ENCODE measurements at places on chromosomes 5 and 9.
A peak's percentile ranks its signal among the peaks of the same experiment; 100 is the strongest.

DNA sequence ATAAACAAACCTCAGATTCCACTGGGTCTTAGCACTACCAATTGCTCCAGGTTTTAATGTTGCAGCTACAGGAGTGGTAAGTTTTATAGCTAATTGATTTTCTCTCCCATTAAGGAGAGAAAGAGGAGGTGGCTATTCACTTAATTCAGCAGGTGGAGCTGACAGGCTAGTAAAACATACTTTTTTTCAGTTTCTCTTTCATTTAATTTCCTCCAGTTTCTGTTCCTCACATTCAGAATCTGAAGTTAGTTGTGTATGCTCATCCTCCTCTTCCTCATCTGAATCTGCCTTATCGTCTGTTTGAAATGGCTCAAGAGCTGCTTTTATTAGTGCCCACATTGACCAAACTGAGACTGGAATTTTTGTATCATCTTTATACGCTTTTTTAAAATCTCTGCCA lies 98.0 kb downstream of the PLPPR1 start:
- DNase-seq, result no peak

DNA sequence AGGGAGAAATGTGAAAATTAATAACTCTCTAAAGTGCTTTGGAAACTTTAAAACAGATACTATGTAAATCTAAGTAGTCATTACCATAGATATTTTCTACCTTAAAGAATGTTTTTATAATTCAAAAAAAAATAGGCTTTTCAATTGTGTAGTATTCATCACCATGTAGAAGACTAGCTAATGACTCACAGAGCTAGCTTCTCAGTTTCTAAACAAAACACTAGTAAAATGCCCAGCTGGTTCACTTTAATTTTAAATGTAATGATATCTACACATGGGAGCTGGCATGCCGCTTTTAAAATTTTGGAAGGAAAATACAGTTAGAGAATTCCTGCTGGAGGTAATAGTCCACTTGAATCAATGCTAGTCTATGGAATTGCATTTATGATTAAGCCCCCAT lies 509.8 kb downstream of the CSNK1G3 start:
- no peak for DNase-seq

DNA sequence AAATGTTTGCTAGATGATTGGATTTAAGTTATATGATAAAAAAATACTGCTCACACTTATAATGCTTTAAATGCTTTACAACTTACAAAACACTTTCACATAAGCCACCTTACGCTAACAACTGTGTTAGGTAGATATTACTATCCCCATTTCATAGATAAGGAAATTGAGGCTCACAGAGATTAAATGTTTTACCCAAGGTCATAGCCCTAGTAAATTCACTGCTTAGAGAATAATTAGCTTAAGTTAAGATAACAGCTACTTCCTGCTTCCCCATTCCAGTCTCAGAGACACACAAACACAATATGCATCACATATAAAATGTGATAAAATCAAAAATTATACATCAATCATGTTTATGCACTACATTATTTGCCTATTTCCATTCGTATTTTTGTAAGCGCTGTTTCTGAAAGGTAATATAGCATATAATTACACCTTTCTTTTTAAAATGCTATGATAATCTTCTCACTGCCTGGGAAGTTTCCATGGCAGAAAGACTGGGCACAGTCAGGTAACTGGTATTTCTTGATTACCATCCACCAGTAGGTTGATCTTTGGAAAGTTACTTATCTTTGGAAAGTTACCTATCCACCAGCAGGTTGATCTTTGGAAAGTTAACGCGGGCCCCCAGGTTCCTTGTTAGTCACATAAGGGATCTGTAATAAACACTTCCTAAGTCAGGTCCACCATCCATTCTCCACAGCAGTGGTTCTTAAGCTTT lies 101.1 kb downstream of the NFIB start:
- no peak for DNase-seq

- no peak for DNase-seq
These were observed 38.2 kb downstream of the SLC9A3 start for GRCh38 chr5:485946-486491.

DNA sequence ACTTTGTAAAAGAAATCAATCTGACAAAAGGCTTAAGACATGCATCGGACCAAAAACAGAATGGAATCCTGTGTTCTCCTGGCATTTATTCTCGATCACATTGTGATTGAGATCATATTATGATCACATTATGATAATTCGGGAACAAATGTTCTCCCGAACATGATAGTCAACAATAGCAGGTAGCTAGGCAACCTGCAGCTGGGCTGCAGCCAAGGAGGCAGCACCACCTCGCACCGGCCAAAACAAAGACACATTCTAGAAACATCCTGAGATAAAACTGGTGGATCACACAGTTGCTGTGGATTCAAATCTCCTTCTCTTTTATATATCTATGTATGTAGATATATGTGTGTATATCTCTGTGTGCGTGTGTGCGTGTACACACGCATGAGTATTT lies 480.6 kb upstream of the CYLC2 start:
- DNase-seq, result no peak

DNA sequence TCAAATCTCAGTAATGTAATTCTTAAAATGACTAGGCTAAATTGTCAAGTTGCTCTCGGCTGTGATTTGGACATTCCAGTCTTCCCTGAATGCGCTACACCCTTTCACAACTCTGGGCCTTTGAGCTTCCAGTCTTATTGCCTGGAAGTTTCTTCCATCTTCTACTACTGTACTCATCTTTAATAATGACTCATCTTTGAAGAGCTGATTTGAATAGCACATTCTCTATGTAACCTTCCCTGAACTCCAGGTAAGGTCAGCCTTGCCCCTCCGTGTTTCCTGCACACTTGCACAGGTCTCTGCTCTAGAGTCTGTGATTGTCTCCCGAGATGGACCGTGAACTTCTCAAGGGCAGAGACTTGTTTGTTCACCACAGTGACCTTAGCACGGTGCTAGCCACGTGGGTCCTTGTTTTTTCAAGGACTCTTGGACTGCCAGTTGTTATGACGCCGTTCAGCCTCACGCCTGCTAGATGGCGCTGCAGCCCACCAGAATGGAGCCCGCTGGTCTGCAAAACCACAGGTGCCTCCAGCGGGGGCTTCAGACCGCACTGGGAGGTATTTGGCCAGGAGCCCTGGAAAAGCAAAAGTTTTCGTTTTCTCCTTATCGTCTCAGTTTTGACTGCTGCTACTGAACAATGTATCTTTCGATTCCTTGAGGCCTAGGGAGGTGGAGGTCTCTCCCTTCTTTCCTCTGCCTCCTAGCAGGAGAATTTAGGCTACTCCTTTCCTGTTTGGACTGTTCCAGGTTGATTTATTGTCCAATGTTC lies 44.4 kb downstream of the SEC61B start:
- peak; percentile 17 for DNase-seq

DNA sequence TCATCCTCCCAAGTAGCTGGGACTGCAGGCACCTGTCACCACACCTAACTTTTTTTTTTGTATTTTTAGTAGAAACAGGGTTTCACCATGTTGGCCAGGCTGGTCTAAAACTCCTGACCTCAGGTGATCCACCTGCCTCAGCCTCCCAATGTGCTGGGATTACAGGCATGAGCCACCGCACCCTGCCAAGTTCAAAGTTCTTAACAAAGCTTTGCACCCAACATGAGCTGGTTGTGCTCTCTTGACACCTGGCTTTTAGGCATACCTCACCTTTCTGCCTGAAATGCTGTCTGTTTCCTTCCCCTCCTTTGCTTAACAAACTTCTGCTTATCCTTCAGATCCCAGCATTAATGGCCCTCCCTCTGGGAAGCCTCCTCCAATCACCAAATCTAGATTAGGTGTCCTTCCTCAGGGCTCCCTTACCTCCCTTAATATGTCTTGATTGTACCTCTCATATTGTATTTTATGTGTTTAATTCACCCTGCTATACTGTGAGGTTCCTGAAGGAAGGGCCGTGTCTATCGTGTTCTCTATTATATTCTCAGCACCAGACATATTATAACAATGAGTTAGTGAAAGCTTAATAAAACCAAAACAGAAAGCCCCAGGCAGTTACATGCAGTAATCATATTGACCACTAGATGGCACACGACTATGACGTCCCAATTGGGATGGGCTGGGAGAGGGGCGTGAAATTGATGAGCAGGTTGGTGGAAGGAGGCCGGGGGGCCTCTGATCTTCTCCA lies 62.9 kb upstream of the PPARGC1B start:
- DNase-seq, result no peak

- DNase-seq, result no peak
These were observed 190.8 kb downstream of the MED10 start for GRCh38 chr5:6187501-6187900.

GRCh38 chr5:153676406-153676805 lies 185.9 kb downstream of the GRIA1 start:
- no peak for DNase-seq

DNA sequence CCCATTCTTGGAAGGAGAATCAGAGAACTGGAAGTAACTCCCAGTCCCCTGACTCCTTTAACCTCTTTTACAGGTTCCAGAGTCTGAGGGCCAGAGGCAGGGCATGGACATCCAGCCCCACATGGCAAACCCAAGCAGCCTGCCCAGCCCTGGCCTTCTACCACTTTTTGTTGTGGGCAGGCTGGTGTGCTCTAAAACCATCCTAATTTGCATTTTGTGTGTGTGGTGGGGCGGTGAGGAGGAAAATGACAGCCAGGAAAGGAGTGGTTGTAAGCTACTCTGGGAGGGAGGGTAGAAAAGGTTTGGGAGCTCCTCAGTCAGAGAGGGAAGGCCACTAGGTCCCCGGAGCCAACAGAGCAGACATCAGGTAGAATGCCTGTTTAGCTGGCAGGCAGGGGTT lies 90.6 kb downstream of the PSD2 start:
- DNase-seq, result no peak

DNA sequence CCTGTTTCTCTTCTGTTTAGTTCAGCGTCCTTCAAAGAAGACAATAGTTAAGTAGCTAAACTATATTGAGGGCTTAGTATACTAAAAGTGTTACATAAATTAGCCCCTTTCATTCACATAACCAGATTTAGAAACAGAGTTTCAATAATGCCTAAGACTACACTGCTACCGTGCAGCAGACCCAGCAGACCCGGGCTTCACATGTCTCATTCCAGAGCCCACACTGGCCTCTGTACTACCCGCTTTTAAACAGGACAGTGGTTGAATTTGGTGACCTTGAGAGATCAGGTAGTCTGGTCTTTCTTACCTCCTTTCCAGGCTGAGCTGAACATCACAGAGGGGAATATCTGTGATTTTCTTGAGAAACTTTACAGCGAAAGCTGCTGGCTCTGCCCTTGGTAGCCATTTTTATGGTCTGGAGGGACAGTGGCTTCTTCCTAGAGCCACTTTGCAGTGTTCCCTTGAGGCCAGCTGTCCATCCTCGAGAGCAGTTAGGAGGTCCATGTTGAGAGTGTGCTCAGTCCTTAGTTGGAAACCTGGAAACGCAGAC lies 56.5 kb downstream of the SLC22A5 start:
- DNase-seq, result no peak

DNA sequence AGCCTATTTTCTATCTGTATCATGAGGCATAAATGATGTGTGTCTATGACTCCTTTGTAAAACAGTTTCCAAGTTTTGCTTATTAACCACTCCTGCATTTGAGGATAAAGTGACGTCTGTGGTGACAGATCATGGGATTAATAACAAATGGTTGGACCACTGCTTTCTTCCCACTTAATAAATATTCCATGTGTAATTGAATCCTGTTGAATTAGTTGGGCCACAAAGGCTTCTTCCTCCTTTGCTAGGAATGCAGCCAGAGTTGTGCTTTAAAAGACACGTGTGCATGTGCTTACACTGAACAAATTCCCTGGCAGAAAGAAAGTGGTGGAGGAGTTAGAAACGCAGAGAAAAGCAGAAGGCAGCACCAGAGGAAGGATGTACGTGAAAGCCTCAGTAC lies 150.2 kb downstream of the ACTBL2 start:
- DNase-seq, result no peak

- DNase-seq, result no peak
These were observed 197.1 kb downstream of the TTLL11 start for GRCh38 chr9:121895818-121896544.

- DNase-seq, result no peak
These were observed 22.0 kb upstream of the TGFBI start for GRCh38 chr5:136006761-136007251.

DNA sequence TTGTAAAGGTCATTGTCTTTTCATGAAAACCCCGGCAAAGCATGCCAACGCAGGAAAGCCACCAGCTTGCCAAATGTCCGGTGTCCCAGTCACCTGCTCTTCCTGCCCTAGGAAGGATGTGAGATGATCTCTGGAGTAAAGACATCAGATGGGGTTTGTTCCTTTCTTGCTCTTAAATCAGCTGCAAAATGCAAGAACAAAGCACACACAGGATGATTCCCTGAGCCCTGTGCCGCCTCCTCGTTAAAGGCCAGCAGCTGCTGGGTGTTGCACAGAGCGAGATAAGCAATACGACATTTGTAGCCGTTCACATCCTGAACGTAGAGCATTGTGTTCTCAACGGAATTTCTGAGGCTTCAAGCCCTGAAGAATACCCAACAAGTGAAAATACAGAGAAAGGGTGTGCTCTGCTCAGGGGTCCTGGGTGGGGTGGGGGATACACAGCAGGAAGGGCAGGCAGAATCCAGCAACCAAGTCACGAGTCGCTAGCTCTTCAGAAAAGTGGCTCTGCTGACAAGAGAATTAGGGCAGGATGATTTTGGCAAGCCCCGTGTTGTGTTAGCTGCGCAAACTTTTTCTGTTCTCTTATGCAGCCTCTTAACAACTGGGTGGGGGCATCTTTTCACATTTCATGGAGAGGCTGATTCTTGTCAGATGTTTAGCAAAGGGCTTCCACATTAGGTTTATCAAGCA lies 229.2 kb upstream of the MAP3K1 start:
- DNase-seq, result no peak

- DNase-seq, result peak; percentile 58
These were observed 704 bp downstream of the SUSD1 start for GRCh38 chr9:112174222-112174964.

GRCh38 chr9:129968690-129969485 lies 74.1 kb downstream of the FNBP1 start:
- DNase-seq, result no peak

GRCh38 chr5:171416160-171417049 lies 3.0 kb upstream of the FGF18 start:
- DNase-seq, result no peak

GRCh38 chr5:18630458-18631045 lies 996.3 kb downstream of the TAF11L14 start:
- DNase-seq, result no peak

GRCh38 chr9:137873408-137873807 lies 4.2 kb upstream of the CACNA1B start:
- DNase-seq, result no peak

DNA sequence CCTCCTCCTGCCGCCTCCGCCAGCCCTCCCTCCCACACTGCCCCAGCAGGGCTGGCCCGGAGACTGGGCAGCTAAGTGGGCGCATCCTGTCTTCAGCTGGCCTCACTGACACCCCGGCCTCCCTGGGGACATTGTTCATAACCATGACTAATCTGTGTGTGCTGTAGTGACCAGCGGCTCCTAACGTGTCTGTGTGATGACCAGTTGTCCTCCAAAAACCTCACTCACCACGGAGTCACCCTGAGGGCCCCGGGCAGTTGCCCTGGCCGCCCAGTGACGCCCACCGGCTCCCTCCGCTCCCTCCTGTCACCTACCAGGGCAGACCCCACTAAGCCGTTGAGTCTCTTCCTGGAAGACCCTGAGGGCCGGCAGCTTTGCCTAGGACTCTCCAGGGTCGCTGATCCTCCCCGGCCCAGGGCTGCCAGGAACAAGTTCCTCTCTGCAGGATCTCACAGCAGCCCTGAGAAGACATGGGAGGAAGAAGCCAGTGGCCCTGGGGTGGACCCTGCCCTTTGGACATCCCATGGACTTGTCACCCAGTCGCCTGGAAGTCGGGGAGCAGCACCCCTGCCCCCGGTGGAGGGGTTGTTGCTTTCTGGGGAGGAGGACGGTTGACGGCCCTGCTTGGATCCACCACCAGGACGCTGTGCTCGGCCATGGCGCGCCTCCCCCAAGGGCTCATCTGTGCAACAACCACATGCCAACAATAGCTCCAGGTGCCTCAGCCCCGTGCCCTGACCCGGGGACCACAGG lies 110.2 kb upstream of the LMX1B start:
- no peak for DNase-seq

Data from stimulated activated CD8-positive, alpha-beta memory T cell treated with anti-CD3 and anti-CD28 coated beads, Interleukin-2, amount 100 ng/mL, for 1 hour (primary cell).